Naive B cell (primary cell): ENCODE measurements at places on chromosomes 11 and 22. TPM values are rescaled to one million over a fixed set of nuclear protein-coding genes. Genes with fewer than 3 reads are reported as not detected.

DNA sequence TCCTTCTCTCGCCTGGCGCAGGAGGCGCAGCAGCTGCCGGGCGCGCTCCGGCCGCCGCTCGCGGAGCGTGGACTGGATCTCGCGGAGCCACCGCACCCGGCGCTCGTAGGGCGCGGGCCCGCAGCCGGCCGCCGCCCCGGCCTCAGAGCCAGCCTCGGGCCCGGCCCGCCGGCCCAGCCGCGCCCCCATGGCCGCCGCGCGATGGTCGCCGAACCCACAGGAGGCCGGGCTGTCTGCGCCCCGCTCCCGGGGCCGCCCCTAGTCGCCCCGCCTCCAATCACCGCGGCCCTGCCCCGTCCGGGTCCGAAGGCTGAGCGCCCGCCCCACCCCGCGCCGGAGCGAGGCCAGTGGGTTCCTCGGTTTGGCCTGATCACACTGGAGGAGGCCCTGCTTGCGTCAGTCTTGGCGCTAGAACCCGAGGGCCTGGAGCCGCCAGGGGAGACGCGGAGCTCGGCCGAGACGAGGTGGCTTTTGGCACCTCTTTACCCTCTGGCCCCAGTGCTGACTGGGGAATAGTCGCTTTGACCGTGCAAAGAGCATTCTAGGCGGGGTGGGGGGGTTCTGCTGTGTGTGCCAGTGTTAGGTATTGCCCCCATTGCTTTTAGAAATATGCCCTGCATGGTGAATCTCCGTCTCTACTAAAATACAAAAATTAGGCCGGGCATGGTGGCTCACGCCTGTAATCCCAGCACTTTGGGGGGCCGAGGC is at the start of gene LRRC75B:
TSS of gene LRRC75B (minus strand) at position 223 of the 708 bp plus-strand sequence. CDS start at position 189, 34 bp downstream.
- peak within 1 kb of the TSS; percentile 38 for H3K27ac ChIP-seq
- H3K27me3 ChIP-seq, result peaks cover 5% of the 10 kb centered on the region
- H3K4me3 ChIP-seq, result peak within 1 kb of the TSS; percentile 89
- peaks cover 7% of the 10 kb centered on the region for H3K4me1 ChIP-seq
- DNase-seq, result no peak

GRCh38 chr11:6745465-6746015 is 26.2 kb downstream of the OR2AG2 start:
- no peak for DNase-seq
- peaks cover 4% of the 10 kb centered on the region for H3K36me3 ChIP-seq
- H3K27ac ChIP-seq, result no peak overlapping the region
- peaks cover 7% of the 10 kb centered on the region for H3K4me1 ChIP-seq

- no peaks in the 10 kb centered on the region for H3K4me1 ChIP-seq
- no peaks in the 10 kb centered on the region for H3K36me3 ChIP-seq
- H3K27me3 ChIP-seq, result peaks cover 4% of the 10 kb centered on the region
Measured at GRCh38 chr22:28909375-28909774, 26.0 kb downstream of the ZNRF3 start.

GRCh38 chr11:1478011-1478410 is 8.6 kb downstream of the MOB2 start:
- H3K4me1 ChIP-seq, result peaks cover 5% of the 10 kb centered on the region
- no peak for DNase-seq
- H3K27ac ChIP-seq, result peak overlapping the region; percentile 16
- H3K4me3 ChIP-seq, result no peak overlapping the region
- peaks cover 33% of the 10 kb centered on the region for H3K36me3 ChIP-seq
- H3K27me3 ChIP-seq, result no peaks in the 10 kb centered on the region

GRCh38 chr22:47446821-47447810 is 684.7 kb downstream of the TBC1D22A start:
- peaks cover 10% of the 10 kb centered on the region for H3K27me3 ChIP-seq
- H3K36me3 ChIP-seq, result peaks cover 18% of the 10 kb centered on the region
- no peak overlapping the region for H3K27ac ChIP-seq
- H3K4me1 ChIP-seq, result no peaks in the 10 kb centered on the region

DNA sequence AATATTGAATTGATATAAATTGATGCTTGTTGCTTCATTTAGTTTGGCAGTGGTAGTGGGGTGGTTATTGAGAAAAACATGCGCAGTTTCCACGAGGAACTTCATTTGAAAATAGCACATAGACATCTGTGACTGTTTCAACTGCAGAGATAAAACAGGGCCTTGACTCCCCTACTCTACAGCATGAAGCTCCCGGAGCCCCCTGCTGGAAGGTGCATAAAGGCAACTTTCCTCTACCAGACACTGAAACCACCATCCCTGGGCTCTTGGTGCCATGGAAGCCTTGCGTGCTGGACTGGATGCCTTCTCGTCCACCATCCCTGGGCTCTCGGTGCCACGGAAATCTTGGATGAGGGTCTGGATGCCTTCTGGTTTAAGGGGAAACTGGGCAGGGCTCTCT is 195.9 kb downstream of the CSNK2A3 start:
- DNase-seq, result no peak
- no peaks in the 10 kb centered on the region for H3K4me1 ChIP-seq
- H3K36me3 ChIP-seq, result no peaks in the 10 kb centered on the region
- peaks cover 9% of the 10 kb centered on the region for H3K27me3 ChIP-seq

DNA sequence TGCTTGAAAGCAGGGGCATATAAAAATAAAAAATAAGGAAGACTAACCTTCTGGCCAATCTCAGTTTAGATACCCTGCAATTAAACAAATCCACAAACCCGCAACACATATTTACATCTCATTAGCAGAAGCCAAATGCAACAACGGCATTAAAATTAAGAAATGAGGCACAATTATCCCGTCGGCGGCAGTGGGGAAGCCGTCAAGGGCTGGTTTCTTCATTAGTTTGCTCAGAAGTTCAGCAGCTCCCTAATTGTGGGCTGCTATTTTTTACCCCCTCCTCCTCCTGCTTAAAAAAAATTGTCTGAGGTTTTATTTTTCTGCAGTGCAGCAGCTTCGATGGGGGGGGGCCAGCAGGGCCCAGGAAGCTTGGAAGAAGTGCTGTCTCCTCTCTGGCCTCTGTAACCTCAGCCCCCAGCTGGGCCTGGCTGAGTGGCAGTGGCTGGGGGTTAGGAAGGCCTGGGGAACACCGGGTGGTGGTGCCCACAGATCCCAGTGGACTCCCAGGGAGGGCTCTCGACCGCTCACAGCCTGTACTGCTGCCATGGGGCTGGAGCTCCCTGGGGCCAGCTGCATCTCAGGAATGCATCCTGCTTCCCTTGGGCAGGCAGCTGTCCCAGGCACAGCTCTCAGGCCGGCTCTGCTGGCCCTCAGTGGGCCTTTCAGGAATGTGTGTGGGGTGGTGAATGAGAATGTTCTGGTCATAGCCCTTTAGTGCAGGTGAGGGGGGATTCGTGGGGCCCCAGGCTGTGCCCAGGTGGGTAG is 148.7 kb upstream of the B3GAT1 start:
- no peak for DNase-seq

GRCh38 chr22:17897858-17898257 is 123.6 kb upstream of the BID start:
- DNase-seq, result no peak
- H3K4me3 ChIP-seq, result no peak overlapping the region
- no peak overlapping the region for H3K27ac ChIP-seq
- H3K36me3 ChIP-seq, result peaks cover 25% of the 10 kb centered on the region
- H3K27me3 ChIP-seq, result no peaks in the 10 kb centered on the region
- H3K4me1 ChIP-seq, result peaks cover 8% of the 10 kb centered on the region

GRCh38 chr11:76115555-76115954 is 90.7 kb downstream of the WNT11 start:
- peaks cover 30% of the 10 kb centered on the region for H3K36me3 ChIP-seq
- peaks cover 40% of the 10 kb centered on the region for H3K4me1 ChIP-seq
- peak overlapping the region; percentile 71 for H3K27ac ChIP-seq
- H3K4me3 ChIP-seq, result no peak overlapping the region

GRCh38 chr11:113121746-113122145 is 160.5 kb downstream of the NCAM1 start:
- H3K4me1 ChIP-seq, result no peaks in the 10 kb centered on the region
- no peak overlapping the region for H3K27ac ChIP-seq
- no peak for DNase-seq
- no peaks in the 10 kb centered on the region for H3K36me3 ChIP-seq

DNA sequence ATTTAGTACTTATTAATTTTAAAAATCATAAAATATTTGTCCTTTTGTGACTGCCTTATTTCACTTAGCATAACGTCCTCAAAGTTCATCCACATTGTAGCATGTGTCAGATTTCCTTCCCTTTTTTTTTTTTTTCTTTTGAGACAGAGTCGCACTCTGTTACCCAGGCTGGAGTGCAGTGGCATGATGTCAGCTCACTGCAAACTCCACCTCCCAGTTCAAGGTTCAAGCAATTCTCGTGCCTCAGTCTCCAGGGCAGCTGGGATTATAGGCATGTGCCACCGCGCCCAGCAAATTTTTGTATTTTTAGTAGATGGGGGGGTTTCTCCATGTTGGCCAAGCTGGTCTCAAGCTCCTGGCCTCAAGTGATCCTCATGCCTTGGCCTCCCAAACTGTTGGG is 10.6 kb downstream of the RAB6A start:
- H3K4me3 ChIP-seq, result no peak overlapping the region
- H3K27ac ChIP-seq, result no peak overlapping the region
- no peaks in the 10 kb centered on the region for H3K36me3 ChIP-seq

DNA sequence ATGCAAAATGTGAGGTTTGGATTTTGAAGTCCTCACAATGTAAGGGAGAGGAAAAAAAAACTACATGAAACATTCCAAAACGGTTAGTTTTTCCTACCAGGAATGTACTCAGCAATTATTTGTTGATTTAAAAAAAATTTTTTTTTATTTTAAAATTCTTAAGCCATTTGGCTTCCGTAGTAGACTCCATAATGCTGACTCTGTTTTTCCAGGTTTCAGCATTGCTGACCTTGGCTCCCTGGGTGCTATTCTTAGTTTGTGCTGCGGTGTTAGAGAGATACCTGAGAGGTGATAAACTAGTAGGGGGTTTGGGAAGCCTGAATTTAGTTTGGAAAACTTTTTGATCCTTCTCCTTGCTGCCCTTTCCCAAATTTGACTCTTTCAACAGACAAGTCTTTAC is 10.6 kb downstream of the STT3A start:
- H3K4me1 ChIP-seq, result peaks cover 2% of the 10 kb centered on the region
- H3K36me3 ChIP-seq, result peaks cover 36% of the 10 kb centered on the region
- no peak overlapping the region for H3K27ac ChIP-seq
- no peak for DNase-seq
- no peak overlapping the region for H3K4me3 ChIP-seq

- H3K27me3 ChIP-seq, result peaks cover 39% of the 10 kb centered on the region
- no peak for DNase-seq
- H3K36me3 ChIP-seq, result no peaks in the 10 kb centered on the region
- peaks cover 19% of the 10 kb centered on the region for H3K4me1 ChIP-seq
- peak overlapping the region; percentile 35 for H3K4me3 ChIP-seq
Measured at GRCh38 chr22:20424932-20425565, 12.6 kb downstream of the SCARF2 start.

DNA sequence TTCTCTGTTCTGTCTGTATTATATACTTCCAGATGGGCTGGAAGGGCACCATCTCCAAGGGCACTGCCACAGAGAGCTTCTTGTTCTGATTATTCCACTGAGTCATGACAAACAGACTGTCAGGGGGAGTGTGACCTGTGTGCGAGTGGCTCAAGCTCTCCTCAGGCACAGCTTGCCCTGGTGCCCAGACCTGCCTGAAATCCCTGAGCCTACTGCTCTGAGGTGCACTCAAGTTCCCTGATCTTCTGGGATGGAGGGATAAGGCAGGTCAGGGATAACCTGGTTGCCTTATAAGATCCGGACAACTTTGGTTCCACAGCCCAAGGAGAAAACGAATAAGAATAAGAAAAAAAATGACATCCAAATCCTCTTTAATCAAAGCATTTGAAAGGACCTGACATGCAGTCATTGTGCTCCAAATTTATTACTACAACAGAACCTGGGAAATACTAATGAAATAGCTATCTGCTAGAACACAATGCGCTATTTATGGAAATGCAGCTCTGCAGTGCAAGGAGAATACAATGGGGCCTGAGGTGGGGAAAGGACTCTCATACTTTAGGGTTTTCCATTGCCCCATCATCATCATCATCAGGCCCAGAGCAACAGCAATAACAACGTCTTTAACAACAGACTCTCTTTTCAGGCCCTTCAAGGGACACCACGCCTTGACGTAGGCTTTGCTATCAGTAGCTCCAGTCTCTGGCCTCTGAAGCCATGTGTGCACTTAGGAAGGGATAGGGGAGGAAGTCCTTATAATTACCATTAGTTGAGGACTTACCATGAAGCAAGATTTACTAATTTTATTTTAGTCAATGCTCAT is 217.1 kb upstream of the KIRREL3 start:
- DNase-seq, result no peak
- no peaks in the 10 kb centered on the region for H3K36me3 ChIP-seq
- no peak overlapping the region for H3K27ac ChIP-seq

DNA sequence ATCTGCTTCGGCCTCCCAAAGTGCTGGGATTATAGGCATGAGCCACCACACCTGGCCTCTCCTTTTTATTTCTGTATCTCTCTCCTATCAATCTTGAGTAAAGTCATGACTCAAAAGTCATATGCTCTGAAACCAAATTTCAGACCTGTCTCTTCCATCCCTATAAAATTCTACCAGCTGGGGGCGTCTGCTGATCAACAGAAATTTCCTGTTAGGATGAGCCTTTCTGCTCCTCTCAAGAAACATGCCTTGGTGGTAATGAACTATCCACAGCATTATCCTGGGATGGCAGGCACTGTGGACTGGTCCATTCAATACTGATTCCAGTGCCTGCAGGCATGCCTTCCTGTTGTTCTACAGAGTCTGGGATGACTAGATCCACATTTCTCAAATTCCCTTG is 472.6 kb downstream of the NELL1 start:
- H3K4me3 ChIP-seq, result no peak overlapping the region
- H3K36me3 ChIP-seq, result no peaks in the 10 kb centered on the region
- no peak overlapping the region for H3K27ac ChIP-seq
- DNase-seq, result no peak
- H3K27me3 ChIP-seq, result peaks cover 3% of the 10 kb centered on the region
- H3K4me1 ChIP-seq, result no peaks in the 10 kb centered on the region

GRCh38 chr11:62048100-62048499 is 75.7 kb upstream of the INCENP start:
- no peak overlapping the region for H3K4me3 ChIP-seq
- H3K27me3 ChIP-seq, result peaks cover 12% of the 10 kb centered on the region
- DNase-seq, result no peak
- H3K36me3 ChIP-seq, result no peaks in the 10 kb centered on the region

NLRP14 gene
- polyA plus RNA-seq, result not detected

PLAAT4 gene
- 39.7 TPM for polyA plus RNA-seq

OR52I2 gene
- polyA plus RNA-seq, result not detected

SCGB2A2 gene
- polyA plus RNA-seq, result not detected

OTOG gene
- not detected for polyA plus RNA-seq

UPK3A gene
- polyA plus RNA-seq, result not detected

PRRG4 gene
- not detected for polyA plus RNA-seq

SLC17A6 gene
- polyA plus RNA-seq, result not detected
